Stimulated activated CD8-positive, alpha-beta memory T cell treated with anti-CD3 and anti-CD28 coated beads, Interleukin-7, amount 100 ng/mL, for 24 hours (primary cell): ENCODE measurements at places on chromosomes 12 and 14.

DNA sequence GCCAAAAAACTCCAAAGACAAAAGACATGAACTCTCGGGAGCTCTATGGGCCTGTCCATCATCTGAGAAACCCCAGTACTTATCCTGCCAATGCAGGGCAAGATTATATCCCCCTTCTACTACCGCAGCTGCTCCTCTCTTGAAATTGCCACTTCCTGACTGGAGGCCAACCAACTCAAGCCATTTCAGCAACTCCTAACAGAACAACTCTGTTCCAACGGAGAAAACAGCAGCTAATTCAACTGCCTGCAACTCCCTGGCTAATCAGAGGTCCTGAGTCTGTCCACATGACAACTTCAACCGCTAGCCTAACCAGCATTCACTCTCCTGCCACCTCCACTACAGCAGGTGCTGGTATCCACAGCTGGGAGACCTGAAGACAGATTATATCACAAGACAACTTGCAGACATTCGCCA, 24.1 kb downstream of the CEP83 start:
- DNase-seq = no peak

GRCh38 chr12:24853094-24853493, 95.8 kb downstream of the BCAT1 start:
- DNase-seq = no peak

GRCh38 chr14:23365036-23365731, at the start of gene EFS:
Gene EFS (minus strand): TSS chr14:23365172. CDS start chr14:23365025, 147 bp downstream.
- no peak for DNase-seq

- DNase-seq = no peak
Observed at GRCh38 chr14:35234012-35234805, 58.0 kb upstream of the PSMA6 start.

GRCh38 chr14:87483271-87484260, 509.4 kb downstream of the GALC start:
- DNase-seq = no peak

DNA sequence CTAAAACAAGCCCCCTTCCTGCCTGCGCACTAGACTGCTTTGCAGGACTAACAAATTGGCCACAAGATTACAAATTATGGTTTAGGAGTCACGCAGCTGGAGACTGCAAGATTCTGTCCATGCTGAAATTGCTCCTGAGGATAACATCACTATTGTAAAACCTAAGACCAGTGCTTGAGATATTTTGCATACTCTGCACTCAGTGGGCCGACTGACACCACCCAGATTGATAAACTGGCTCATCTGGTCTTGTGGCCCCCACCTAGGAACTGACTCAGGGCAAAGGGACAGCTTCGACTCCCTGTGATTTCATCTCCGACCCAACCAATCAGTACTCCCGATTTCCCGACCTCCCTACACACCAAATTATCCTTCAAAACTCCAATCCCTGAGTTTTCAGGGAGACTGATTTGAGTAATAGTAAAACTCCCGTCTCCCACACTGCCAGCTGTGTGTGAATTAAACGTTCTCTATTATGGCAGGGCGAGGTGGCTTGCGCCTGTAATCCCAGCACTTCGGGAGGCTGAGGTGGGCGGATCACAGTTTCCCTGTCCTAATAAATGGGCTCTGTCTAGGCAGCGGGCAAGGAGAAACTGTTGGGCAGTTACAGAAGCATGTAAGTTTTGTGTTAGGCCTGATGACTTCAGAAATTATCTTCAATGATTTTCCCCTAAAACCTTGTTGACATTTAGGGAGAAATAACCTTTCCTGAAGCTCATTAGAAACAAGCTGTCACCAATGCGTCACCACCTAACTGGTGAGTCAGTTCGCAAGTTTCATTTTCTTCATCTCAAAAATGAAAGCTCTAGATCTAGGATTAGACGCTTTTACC, 5.3 kb upstream of the UBC start:
- no peak for DNase-seq

DNA sequence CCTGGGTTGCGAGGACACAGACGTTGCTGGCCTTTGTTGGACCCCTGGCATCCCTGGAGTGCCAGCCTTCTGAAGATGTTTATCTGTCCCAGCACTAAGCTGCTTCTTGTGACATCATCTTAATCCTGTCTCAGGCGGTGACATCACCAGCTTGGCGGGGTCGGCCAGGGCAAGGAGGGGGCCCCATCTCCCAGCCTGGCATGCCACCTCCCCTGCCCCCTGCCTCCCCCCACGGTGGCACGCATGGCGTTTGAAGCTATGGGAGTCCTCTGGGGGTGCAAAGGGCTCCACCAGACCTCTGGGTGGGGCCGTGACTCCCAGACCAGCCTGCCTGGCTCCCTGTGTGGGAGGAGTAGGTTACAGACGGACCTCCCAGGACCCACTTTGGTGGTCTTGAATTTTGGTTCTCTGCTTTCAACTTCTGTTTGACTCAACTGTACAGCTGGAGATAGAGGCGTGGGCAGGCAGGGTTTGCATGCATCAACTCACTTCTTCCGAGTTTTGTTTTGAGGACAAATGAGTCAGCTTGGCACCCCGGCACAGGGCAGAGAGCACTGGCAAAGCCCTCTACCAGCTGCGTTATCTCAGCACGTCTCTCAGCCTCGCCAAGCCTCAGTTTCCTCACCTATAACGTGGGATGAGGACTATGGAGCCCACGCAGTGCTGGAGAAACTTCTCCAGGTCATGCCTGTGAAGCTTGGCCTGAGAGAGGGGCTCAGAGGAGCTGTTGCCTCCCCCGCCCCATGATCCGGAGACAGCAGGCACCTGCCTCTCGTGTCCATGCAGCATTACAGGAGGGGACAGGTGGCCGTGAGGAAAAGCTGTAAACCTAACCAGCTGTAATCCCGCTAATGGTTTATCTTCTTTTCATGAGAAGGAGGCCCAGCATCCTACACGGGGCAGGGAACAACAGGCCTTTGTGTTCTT, 38.8 kb upstream of the EML1 start:
- no peak for DNase-seq

DNA sequence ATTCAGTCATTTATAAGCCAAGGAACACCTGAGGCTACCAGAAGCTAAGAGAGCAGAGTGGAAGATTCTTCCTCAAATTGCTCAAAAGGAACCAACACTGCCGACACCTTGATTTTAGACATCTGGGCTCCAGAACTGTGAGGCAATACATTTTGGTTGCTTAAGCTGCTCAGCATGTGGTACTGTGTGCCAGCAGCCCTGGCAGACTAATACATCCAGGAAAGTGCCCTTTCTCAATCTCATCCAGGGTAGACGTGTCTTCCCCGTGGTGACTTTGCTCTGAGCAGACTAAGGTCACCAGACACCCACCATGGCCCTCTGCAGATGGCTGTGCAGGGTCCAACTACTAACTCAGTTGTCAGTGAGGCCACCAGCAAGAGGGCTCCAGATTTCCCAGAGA, 122.8 kb downstream of the VRK1 start:
- no peak for DNase-seq

GRCh38 chr14:67579040-67579439, 21.0 kb downstream of the PIGH start:
- no peak for DNase-seq

GRCh38 chr12:1197264-1198018, 206.4 kb downstream of the ERC1 start:
- no peak for DNase-seq

GRCh38 chr14:55386037-55386808, 25.4 kb downstream of the ATG14 start:
- no peak for DNase-seq

GRCh38 chr12:17060260-17060659, 454.3 kb upstream of the LMO3 start:
- DNase-seq = no peak

GRCh38 chr12:106214571-106214970, 33.2 kb downstream of the CKAP4 start:
- no peak for DNase-seq

- DNase-seq = no peak
Observed at GRCh38 chr14:75123991-75124390, 2.9 kb downstream of the NEK9 start.

GRCh38 chr14:104403421-104404220, 175.9 kb upstream of the C14orf180 start:
- no peak for DNase-seq

DNA sequence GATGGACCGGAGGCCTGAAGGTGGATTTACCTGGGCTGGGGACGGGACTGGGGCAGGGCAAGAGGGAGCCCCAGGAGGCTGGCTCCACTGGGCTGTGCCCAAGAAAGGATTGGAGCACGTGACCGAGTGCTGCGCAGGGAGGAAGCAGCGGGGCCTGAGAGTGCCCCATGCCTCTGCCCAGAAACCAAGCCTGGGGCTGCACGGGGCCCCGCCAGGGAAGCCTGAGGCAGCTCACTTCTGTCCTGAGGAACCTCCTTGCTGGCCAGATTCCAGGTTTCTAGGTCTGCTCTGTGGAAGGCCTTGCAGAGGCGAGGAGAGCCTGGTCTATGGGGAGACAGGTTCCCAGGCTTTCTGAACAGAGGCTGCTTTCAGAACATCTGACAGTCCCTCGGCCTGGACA, 10.4 kb downstream of the NGB start:
- no peak for DNase-seq

DNA sequence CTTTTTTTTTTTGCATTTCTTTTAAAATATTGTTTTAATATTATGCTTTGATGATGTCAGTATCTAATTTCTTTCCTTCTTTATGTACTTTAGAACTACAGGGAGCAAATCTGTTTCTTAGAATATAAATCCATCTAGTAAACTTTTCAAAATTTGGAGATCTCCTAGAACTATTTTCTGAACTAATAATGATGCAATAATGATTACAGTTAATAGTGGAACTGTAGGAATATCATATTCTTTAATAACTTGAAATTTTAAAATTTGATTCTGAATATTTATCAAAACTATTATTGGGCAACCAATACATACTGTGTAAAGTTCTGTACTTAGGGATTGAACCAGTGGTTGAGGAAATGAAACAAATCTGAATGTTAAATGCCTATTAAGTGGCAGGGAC, 23.1 kb upstream of the PMCH start:
- DNase-seq = no peak

DNA sequence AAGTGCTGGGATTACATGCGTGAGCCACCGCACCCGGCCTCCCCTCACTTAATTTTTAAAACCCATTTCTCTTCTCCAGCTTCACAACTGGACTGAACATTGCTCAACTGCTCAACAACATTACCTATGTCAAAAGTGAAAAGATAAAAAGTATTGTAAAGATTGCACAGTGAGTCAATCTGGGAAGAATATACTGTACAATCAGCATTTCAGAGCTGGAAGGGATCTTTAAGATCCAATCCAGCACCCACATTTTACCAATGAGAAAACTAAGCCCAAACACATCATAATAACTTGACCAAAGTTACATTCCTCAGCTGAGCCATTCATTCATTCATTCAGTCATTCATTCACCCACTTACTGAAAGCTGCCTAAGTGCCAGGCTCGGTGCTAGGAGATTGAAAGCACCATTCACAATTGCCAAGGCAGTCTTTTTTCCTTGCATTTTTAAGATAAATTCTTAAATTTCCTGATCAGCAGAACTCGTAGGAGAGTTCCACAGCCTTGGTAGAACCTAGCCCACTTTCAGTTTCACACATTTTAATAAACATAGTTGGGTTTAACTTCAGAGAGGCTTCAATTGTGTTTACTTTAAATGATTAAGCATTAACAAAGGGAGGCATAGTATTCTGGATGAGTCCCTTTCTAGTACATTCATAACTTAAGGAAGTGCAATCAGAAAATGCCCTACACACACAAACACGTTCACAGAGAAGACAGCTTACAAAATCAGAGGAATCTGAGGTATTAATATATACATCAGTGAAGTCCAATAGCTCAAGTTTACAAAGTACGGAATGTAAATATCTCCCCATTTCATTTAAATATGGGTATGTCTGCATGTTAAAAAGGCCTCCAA, 3.0 kb downstream of the GALNT4 start:
- DNase-seq = no peak

GRCh38 chr14:62015945-62016344, 253.7 kb downstream of the SNAPC1 start:
- DNase-seq = no peak

- no peak for DNase-seq
Observed at GRCh38 chr12:47218191-47218654, 138.5 kb upstream of the AMIGO2 start.

DNA sequence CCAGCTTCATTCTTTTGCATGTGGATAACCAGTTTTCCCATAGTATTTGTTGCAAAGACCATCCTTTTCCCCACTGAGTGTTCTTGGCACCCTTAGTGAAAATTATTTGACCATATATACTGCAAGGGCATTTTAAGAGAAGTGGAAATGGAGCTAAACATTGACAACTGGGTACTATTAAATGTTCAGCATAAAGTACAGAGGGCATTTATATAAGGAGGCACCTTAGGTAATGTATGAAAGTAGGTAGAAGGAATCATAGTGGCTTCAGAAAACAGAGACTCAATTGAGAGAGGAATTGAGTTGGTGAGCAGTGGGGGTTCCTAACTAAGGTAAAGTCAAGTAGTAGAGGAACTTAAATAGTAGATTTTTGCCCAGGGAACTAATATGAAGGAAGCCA, 34.5 kb upstream of the SMCO2 start:
- no peak for DNase-seq

DNA sequence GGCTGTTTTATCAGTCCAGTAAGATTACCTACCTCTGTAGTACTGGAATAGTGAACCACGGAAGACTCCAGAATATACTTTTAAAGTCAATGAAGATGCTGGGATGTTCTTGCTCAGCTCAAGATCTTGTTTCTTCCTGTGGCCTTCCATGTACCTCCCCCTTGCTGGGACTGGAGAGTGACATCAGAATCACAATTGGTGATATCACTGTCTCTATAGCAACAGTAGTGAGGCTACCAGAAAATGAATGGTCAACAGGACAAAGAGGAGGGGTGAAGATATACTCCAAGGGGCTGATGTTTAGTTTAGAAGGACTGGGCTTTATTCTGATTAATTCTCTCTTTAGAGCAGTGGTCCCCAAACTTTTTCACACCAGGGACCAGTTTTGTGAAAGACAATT, 3.8 kb downstream of the AKAP3 start:
- DNase-seq = no peak

DNA sequence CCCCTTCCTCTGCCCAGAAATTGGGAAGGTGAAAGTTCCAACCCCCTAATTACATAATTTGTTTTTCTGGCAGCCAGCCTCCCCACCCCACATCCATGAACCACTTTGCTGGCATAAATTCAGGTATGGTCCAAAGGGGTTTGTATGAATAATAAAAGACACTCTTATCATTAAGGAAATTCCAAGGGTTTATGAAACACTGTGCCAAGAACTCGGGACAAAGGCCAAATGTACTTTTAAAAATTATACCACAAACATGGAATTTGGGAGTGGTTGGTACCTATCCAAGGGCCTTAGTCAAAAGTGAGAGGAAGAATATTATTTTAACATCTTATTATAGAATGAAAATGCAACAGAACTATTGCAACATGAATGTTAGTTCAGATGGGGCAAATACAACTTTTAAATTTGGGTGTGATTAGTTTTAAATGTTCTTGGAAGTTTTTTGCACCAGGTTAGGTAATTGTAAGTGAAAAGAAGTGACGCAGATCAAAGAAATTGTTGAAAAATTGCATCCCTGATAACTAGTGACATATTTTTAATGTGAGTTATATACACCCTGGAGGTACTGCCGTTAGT, 217.8 kb downstream of the TMEM117 start:
- DNase-seq = no peak

GRCh38 chr12:107091381-107091780, 2.0 kb downstream of the CRY1 start:
- no peak for DNase-seq
